Adrenal gland (tissue), 19 donors: ENCODE measurements at places on chromosomes 2 and 18.

GRCh38 chr2:101731221-101732054 is 33.9 kb downstream of the MAP4K4 start:
- no peaks in the 10 kb centered on the region for H3K27me3 ChIP-seq
- DNase-seq, result no peak
- no peaks in the 10 kb centered on the region for H3K36me3 ChIP-seq
- peaks cover 32% of the 10 kb centered on the region for H3K4me1 ChIP-seq

DNA sequence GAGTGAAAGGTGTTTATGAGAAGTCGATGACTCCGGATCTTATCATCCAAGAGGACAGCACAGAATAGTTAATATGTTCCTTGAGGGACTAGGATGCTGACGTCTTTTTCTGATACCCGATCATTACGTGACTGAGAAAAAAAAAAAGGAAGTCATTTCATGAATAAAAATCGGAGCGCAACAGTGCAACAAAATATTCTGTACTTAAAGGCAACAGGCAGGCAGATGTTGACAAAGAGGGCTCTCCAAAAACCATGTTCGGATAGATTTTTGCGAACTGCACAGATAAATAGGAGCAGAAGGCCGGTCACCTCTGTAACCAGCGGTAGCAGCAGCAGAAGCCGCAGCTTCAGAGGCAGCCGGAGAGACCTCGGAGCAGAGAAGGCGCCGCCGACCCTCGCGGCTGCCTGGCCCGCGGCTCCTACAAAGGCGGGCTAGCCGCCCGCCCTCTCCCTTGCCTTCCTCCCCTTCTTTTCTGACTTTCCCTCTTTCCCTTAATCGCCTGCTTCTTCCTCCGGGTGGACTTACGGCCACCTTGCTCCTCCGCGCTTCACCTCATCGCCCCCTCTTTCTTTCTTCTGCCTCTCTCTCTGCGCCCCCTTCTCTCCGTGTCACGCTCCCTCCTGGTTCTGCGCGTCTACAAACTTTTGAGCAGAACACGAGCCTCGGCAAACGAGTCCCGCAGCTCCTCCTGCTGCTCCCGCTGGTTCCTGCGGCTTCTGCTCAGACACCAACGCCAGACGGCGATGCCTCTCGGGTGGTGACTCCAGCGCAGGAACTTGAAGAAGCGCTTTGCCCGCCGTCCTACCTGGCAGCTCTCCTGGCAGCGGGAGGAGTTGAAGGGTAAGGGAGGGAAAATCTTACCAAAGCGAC is at the start of gene ADCYAP1:
ADCYAP1 (plus strand) TSS at position 654 of the 873 bp plus-strand sequence. CDS start 516 bp downstream, outside the sequence.
- H3K4me3 ChIP-seq, result no peak within 1 kb of the TSS
- peaks cover 82% of the 10 kb centered on the region for H3K27me3 ChIP-seq
- DNase-seq, result no peak
- H3K4me1 ChIP-seq, result peaks cover 19% of the 10 kb centered on the region
- no peaks in the 10 kb centered on the region for H3K36me3 ChIP-seq

- H3K36me3 ChIP-seq, result no peaks in the 10 kb centered on the region
- H3K4me3 ChIP-seq, result no peak overlapping the region
- no peaks in the 10 kb centered on the region for H3K27me3 ChIP-seq
- no peak for DNase-seq
- H3K4me1 ChIP-seq, result no peaks in the 10 kb centered on the region
Measured at GRCh38 chr2:70181363-70181956, 9.4 kb downstream of the C2orf42 start.

DNA sequence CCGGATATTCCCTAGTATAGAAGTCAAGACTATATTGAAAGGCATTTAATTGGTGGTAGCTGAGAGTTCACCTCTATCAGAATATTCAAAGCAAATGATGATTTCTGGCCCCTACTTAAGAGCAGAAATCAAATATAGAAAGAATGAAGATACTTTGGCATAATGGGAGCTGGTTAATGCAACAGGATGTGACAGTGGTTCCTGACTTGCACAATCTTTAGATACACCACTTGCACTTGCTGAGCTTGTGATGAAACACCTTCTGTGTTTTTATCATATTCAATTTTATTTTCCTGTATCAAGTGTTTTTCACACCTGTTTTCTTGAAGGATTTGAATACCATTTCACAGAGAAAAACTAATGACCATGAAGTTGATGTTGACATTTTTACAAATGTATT is 124.1 kb upstream of the CDH19 start:
- no peaks in the 10 kb centered on the region for H3K36me3 ChIP-seq
- no peaks in the 10 kb centered on the region for H3K27me3 ChIP-seq
- H3K4me1 ChIP-seq, result no peaks in the 10 kb centered on the region
- DNase-seq, result no peak
- H3K27ac ChIP-seq, result no peak overlapping the region

DNA sequence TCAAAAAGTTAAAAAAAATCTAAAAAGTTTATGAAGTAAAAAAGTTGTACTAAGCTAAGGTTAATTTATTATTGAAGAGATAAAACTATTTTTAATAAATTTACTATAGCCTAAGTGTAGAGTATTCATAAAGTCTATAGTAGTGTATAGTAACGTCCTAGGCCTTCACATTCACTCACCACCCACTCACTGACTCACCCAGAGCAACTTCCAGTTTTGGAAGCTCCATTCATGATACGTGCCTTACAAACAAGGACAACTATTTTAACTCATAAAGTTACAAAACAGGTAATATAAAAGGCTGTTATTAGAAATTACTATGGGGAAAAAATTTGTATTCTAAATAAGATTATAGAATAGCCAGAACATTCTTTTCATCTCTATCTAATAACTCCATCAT is 158.9 kb upstream of the FN1 start:
- no peaks in the 10 kb centered on the region for H3K4me1 ChIP-seq
- H3K4me3 ChIP-seq, result no peak overlapping the region
- no peak for DNase-seq
- no peaks in the 10 kb centered on the region for H3K36me3 ChIP-seq
- no peaks in the 10 kb centered on the region for H3K27me3 ChIP-seq
- H3K27ac ChIP-seq, result no peak overlapping the region
